Left cardiac atrium (tissue), 4 donors: ENCODE measurements at places on chromosomes 16 and 17. TPM values are rescaled to one million over a fixed set of nuclear protein-coding genes. Genes with fewer than 3 reads are reported as not detected.

- DNase-seq = peak; percentile 77
These were observed 13.7 kb downstream of the SYCE1L start for GRCh38 chr16:77212741-77213541.

GRCh38 chr16:49674351-49674851 lies 181.5 kb downstream of the ZNF423 start:
- DNase-seq = no peak

- no peak for DNase-seq
These were observed 110.4 kb downstream of the SPAG9 start for GRCh38 chr17:51010173-51010675.

- peak; percentile 58 for DNase-seq
These were observed 11.9 kb downstream of the TBX2 start for GRCh38 chr17:61411261-61412142.

GRCh38 chr16:56332464-56333079 lies 92.8 kb downstream of the AMFR start:
- peak; percentile 78 for DNase-seq

DNA sequence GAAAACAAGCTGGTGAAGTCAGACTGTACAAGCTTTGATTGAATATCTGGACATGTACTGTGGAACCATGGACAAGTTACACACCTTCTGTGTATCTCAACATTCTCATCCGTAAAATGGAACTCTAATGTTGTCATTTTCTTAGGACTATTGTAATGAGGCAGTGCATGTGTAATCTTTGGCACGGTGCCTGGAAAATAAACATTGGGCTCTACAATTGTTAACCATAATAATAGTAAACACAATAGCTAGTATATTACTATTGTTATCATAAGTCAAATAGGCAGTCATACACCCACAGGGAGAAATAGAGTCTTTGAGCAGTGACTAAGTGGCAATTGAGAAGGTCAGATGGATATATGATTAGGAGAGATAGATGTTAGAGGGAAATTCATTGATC lies 39.8 kb upstream of the ANKFN1 start:
- DNase-seq = no peak

DNA sequence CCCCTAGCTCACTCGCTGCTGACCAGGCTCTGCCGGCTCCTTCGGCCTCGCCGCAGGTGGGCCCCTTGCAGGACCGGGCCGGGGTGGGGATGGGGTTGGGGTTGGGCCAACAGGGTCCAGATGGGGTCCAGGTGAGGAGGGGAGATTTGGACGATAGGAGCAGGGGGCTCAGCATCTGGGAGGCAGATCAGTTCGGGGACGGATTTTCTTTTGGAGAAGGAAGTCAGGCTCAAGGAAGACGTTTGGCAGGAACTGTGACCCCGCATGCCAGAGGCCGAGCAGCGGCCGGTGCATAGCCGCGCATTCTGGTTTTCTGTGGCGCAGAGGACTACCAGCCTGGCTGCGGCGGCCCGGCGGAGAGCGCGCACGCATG lies 845 bp upstream of the ALDOA start:
- DNase-seq = no peak

DNA sequence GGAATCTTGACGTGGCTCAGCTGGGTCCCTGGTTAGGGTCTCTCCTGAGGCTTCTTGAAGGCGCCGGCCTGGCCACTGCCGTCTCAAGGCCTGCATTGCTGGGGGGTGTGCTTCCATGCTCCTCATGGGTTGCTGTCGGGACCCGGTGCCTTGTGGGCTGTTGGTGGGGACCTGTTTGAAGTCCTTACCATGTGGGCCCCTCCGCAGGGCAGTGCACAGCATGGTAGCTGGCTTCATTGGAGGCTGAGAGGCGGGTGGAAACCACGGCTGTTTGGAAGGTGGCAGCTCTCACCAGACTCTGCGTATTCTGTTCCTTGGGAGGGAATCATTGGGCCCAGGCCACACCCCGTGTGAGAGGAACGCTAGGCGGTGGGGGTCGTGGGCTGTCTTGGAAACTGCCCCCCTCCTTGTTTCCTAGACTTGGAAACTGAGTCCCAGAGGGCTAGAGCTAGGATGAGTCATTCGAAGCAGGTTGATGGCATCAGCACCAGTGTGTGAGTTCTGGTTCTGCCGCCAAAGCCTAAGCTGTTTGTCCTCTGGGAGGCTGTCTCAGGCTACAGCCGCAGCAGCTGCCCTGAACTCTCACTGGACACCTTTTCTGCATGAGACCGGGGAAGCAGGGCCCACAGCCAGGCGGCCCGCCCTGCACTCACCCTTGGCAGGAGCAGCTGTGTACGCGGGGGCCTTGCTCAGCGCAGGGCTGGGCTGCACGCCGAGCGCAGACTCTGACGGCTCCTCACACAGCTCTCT lies 35.2 kb downstream of the ZNF750 start:
- peak; percentile 83 for DNase-seq

DNA sequence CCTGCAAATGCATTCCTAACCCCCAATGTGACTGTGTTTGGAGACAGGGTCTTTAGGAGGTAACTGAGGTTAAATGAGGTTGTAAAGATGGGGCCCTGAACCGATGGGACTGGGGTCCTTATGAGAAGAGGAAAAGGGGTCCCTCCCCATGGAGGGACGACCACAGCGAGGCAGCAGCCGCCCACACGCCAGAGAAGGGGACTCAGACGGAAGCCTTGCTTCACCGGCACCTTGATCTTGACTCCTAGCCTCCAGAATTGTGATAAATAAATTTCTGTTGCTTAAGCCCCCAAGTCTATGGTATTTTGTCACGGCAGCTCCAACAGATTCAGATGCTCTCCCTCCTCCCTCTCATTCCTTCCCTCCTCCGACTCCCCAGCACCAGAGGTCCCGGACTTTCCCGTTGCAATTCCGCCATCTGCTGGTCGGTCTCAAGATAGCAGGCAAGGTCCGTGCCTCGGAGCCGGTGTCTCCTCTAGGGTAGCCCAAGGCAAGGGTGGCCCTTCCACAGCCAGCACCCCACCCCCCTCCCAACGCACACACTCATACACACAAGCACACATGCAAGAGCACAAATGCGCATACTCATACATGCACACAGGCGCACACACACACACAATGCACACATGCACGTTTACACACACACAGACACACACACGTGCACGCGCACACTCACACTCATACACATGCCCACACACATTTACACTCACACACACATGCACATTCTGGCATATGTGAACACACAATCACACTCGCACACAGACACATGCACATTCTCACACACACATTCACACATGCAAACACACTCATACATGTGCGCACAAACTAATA lies 23.1 kb upstream of the C16orf78 start:
- DNase-seq = peak; percentile 57

DNA sequence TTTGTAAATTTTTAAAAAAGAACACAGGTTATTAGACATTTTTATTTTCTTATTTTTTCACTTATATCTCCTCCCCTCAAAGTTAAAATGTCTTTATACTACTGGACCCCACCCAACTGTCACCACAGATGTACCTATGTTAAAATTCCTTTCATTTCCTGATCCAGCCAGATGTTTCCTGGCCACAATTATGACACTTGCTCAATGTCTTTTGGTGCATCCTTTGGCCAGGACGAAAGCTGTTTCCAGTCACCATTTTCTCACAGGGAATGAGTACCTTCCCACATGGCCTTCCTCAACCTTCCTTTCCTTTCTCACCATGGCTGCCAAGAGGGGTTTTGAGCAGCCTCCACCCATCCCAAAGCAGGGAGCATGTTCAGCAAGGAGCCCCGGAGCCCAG lies 365.7 kb upstream of the MAF start:
- DNase-seq = no peak

GRCh38 chr17:40415390-40415789 lies 2.3 kb downstream of the TOP2A start:
- no peak for DNase-seq

Gene DHODH
- 44.3 TPM for total RNA-seq

Gene KRTAP4-4
- not detected for total RNA-seq

Gene CBX2
- total RNA-seq = 3.5 TPM

Gene FAHD1
- 21.2 TPM for total RNA-seq
